ENCODE measurements at places on chromosomes 12 and 14.

- DNase-seq: peak; percentile 51
Measured at GRCh38 chr14:73591690-73592449, at the start of gene ACOT4. Gene ACOT4 (plus strand): TSS chr14:73591873. CDS start chr14:73591960, 87 bp downstream.

DNA sequence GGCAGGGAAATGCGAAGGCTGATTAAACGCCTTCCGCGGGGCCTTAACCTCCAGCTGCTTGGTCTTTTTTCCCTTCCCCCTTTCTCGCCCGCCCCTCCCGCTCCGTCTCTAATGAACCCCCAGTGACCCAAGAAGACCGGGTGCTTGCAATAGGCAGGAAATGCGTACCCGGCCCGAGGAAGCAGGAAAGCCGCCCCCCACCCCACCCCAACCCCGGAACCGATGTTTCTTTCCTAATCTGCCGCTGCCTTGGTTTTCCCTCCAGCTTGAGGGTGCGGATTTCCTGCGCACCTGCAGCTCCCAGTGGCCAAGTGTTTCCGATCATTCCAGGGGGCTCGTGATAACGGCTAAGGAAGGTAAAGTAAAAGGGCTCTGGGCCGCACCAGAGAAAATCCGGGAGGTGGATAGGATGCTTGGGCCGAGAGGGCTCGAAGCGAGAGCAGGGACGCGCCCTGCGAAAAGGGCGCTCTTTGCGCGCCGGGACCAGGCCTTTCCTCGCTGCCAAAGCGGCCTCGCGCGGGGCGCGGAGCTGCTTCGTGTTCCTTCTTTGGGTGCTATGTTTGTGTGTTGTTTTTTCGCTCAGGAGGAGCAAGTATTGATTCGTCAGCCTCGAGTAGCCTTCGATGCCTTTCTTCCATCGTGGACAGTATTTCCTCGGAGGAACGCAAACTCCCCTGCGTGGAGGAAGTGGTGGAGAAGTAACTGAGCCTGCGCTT is 983 bp downstream of the MYF6 start:
- no peak for DNase-seq

DNA sequence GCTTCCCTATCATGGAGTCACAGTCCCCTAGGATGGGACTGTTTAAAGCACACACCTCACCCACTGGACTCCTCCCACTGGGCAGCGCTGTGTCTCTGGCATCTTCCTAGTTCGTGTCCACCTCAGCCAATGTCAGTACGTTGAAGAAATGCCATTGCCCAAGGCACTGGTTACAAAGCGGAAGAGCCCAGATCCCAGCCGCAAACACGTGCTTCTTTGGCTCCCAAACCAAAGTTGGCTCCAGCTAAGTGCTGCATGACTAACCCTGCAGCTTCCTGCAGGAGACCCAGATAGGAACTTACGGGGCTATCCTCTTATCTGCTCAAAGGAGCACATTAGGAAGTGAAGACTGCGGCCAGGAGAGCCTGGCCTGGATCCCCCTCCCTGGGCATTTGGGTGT is 9.3 kb downstream of the SYNE3 start:
- DNase-seq: no peak

GRCh38 chr14:23020143-23021128 is 10.5 kb upstream of the C14orf93 start:
- no peak for DNase-seq

DNA sequence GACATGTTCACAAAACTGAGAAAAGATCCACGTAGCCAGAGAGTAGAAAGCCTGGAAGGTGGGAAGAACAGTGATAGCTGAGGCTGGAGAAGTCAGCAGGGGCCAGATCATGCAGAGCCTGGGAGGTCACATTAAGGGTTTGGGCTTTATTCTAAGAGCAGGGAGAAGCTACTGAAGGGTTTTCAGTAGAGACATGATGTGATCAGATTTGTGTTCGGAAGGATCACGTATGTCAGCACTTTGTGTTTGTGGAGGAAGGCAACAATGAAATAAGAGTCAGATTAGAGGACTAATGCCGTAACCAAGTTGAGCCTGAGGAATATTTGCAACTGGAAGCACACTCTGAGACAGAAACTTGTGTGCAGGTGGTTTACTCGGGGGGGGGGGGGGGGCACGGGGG is 4.2 kb upstream of the PCK2 start:
- DNase-seq: no peak

DNA sequence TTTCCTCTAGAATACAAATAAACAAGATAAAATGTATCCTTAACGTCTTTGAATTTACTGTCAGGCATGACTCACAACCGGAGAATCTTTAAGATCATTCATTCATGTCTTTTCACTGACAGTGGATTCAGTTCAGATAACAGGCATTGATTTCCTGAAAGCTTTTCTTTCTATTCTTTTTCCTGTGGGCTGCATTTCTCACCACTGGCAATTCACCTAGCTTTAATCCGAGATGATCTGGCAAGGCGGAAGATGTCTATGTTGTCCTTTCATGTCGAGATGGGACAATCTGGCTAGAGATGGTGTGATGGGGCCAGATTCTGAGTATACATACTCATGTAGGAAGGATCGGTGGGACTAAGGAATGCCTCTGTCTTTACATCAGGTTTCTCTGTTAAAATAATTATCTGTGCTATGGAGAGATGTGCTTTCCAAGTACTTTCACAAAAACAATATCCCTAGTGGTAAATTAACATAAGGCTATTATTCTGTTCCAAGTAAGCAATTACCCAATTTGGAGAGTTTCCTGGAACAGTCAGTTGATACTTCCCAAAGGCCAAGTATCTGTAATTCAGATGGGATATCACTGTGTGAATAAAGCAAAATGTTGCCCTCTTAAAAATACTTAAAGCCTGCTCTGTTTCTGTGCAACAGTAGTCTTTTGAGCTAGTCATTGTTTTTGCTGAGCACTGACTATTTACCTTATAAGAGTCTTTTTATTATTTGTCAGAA is 17.8 kb downstream of the ACSS3 start:
- no peak for DNase-seq

- DNase-seq: no peak
Measured at GRCh38 chr14:99179506-99179905, 92.5 kb downstream of the BCL11B start.

DNA sequence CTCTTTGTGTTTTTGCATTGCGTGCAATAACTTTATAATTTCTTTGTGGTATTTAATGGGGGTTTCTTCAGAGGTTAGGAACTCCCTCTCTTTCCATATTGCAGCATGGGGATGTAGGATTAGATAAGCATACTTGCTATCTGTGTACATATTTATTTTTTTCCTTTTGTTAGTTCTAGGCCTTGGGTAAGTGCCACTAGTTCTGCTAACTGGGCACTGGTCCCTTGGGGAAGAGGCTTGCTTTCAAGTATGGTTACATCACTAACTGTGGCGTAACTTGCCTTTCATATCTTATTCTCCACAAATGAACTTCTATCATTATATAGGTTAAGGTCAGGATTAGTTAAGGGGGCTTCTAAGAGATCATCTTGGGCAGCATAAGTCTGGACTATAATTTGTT is 31.5 kb upstream of the SLCO1B3 start:
- no peak for DNase-seq

DNA sequence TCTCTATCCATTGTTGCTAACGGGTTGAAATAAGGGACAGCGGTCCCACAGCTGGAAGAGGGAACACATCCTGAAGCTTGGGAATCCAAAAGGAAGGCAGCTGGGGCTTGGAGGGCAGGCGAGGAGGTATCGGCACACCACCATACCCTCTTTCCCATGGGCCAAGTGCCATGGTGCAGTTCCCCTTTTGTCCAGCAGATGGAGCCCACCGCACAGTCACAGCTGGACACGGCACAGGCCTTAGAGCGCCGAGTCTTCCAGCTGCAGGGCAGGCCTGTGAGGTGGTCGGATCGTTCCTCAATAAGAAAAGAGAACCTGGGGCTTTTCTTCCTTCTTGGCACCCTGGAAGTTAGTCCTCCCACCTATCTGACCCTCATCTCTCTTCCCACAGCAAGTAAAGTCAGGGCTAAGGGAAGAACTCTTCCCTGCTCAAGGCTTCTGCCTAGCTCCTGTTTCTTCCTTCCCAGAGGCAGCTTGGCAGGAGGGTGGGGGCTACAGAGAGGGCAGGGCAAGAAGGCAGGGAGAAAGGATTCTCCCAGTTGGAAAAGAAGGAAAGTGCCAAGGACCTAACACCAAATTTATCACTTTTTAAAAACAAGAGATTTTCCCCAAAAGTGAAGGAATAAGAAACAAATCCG is 8.6 kb downstream of the PPP1R1A start:
- peak; percentile 94 for DNase-seq

DNA sequence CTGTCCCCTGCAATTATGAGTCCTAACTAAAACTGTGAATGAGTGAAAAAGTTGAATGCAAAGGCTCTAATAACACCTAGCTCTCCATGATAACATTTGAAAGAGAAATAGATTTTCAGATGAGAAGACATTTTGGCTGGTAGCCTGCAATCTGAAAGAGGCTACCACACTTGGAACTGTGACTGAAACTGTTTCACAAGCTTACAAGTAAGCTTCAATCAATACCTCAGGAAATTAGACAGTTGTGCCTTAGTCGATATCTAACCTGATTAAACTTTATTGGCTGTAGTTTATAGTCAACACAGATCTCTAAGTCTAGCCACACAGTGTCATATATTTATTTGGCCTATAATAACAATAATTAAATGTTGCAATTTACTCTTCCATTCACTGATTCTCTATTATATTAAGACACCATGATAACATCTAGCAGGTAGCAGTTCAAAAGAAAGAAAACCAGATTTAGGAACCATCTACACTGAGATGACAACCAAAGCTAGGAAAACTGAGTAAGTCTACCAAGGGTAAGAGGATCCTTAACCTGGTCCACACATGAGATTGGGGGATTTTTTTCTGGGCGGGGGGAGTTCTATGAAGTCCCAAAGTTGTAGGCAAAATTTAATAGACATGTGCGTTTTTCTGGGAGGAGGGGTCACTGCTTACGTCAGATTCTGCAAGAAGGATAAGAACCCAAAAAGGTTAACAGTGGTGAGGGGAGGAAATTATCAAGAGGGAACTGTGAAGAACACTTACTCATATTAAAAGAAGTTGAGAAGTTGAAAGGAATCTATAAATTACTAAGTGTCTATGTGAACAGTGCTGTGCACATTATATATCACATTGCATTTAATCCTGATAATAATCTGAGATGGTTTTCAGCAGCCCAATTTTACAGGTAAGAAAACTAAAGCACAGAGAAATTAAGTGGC is 65.8 kb downstream of the NUMB start:
- no peak for DNase-seq
